ENCODE measurements at places on chromosomes 1 and 21. TPM values are rescaled to one million over a fixed set of nuclear protein-coding genes. Genes with fewer than 3 reads are reported as not detected.
A peak's percentile ranks its signal among the peaks of the same experiment; 100 is the strongest.

- H3K4me1 ChIP-seq = no peaks in the 10 kb centered on the region
- no peak overlapping the region for H3K27ac ChIP-seq
- no peak for DNase-seq
Measured at GRCh38 chr1:112457955-112458354, 50.8 kb upstream of the WNT2B start.

DNA sequence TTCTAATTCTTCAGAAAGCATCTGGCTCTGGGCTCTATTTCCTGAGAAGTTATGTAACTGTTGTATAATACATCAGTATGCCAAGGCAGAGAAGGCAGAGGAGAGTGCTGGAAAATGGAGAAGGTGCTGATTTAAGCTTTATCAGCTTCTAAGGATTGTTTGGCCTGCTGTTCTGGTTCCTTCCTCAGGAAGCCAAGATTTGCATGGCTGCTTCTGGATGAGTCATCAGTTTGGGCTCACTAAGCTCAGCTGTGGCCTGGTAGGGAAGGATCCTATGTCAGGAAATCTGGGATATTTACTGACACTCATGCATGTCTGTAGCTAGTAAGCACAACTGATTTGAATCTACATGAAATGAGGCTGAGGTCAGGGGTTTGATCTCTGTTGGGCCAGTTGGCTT is 73.2 kb upstream of the ADGRL4 start:
- H3K27ac ChIP-seq = no peak overlapping the region
- DNase-seq = no peak

- H3K36me3 ChIP-seq = no peaks in the 10 kb centered on the region
- H3K4me1 ChIP-seq = peaks cover 6% of the 10 kb centered on the region
- DNase-seq = no peak
- peak within 1 kb of the TSS; percentile 96 for H3K27ac ChIP-seq
- H3K4me3 ChIP-seq = peak within 1 kb of the TSS; percentile 81
Measured at GRCh38 chr1:15684042-15684461, at the start of gene PLEKHM2. Gene PLEKHM2, plus strand, starts transcription at chr1:15684320. Its CDS starts 239 bp downstream, at chr1:15684559.

DNA sequence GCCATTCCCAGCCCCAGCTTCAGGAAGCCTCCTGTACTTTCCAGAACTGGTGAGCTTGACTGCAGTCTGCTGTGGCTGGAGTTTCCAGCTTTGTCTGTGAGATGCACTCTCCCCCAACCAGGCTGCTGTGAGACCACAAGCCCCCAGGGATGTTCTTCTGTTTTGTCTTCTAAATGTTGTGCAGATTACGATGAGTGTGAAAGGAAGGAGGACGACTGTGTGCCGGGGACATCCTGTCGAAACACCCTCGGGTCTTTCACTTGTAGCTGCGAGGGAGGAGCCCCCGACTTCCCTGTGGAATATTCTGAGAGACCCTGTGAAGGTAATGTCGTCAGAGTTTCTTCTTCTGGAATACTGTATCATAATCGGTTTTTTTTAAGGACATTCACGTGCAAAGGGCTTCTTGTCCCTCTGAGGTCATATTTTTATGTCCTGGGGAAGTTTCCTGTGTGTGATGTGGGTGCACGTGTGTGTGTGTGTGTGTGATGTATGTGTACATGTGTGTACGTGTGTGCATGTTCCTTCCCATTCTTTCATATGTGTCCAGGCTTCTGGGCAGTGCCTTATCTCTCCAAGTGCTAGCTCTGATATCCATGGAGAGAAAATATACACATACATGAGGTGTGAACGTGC is 49.9 kb downstream of the UMODL1 start:
- H3K27me3 ChIP-seq = no peaks in the 10 kb centered on the region
- H3K27ac ChIP-seq = peak overlapping the region; percentile 78
- H3K4me3 ChIP-seq = no peak overlapping the region
- peaks cover 94% of the 10 kb centered on the region for H3K4me1 ChIP-seq
- H3K36me3 ChIP-seq = no peaks in the 10 kb centered on the region

DNA sequence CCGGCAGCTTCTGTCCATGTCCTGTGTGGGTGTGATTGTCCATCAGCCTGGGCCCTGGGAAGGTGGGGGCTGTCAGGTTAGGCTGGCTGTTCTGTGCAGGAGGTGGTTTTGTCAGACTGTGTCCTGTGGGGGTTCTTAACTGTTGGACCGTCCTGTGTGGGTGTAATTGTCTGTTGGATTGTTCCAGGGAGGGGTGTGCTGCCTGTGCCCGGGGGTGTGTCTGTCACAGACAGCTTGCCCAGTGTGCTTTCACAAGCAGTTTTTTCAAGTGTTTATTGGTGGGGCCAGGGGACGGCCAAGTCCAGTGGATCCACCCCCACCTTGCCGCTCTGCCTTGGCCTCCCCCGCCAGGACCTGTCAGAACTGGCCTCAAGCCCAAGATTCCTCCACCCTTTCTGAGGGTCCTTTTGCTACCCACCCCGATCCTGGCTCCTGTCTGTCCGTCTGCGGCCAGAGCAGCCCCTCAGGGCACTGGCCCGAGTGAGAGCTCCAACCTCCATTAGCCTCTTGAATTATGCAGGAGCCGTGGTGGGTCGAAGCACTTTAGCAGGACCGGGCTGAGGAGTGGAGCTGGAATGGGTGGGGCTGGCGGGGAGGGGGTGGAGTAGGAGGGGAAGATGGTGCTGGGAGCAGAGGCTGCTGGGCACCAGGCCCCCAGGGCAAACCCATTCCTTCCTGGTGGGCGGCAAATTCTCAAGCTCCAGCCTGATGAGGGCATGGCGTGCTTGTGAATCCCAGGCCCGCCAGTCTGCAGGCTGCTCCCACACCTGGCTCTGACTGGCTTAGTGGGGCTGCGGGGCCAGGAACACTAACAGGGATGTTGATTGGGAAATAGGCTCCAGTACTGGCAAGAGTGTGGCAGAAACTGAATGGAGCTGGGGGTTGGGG is 47.2 kb downstream of the PTPRF start:
- H3K36me3 ChIP-seq = no peaks in the 10 kb centered on the region
- H3K27me3 ChIP-seq = no peaks in the 10 kb centered on the region
- DNase-seq = no peak
- H3K4me3 ChIP-seq = no peak overlapping the region
- peaks cover 4% of the 10 kb centered on the region for H3K4me1 ChIP-seq
- H3K27ac ChIP-seq = no peak overlapping the region

GRCh38 chr1:115710859-115711624 is 57.5 kb downstream of the CASQ2 start:
- peak; percentile 81 for DNase-seq
- no peak overlapping the region for H3K27ac ChIP-seq
- H3K4me1 ChIP-seq = peaks cover 43% of the 10 kb centered on the region
- H3K4me3 ChIP-seq = no peak overlapping the region
- H3K27me3 ChIP-seq = no peaks in the 10 kb centered on the region

- no peaks in the 10 kb centered on the region for H3K36me3 ChIP-seq
- H3K27ac ChIP-seq = no peak overlapping the region
- no peak for DNase-seq
- peak overlapping the region; percentile 50 for H3K4me3 ChIP-seq
Measured at GRCh38 chr1:226100436-226101391, 38.2 kb downstream of the H3-3A start.

DNA sequence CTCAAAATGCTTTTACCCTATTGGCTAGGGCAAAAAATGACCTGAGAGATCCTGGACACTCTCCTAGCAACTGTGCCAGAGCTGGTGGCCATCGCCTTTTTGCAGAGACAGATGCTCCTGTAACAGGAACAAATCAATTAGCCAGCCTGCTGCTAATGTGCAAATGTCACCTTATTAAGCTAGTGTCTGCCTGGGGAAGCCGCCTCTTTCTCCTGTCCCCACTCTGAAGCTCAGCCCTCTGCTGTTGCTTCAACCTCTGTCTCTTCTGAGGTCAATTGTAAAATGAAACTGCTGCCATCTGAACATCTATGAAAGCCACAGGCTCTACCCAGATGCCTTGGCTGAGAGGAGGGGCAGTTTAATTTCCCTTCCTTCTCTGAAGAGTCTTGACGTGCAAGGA is 85.5 kb upstream of the CACNA1E start:
- H3K4me1 ChIP-seq = peaks cover 2% of the 10 kb centered on the region
- H3K36me3 ChIP-seq = no peaks in the 10 kb centered on the region
- no peak overlapping the region for H3K27ac ChIP-seq
- DNase-seq = no peak
- H3K27me3 ChIP-seq = no peaks in the 10 kb centered on the region

DNA sequence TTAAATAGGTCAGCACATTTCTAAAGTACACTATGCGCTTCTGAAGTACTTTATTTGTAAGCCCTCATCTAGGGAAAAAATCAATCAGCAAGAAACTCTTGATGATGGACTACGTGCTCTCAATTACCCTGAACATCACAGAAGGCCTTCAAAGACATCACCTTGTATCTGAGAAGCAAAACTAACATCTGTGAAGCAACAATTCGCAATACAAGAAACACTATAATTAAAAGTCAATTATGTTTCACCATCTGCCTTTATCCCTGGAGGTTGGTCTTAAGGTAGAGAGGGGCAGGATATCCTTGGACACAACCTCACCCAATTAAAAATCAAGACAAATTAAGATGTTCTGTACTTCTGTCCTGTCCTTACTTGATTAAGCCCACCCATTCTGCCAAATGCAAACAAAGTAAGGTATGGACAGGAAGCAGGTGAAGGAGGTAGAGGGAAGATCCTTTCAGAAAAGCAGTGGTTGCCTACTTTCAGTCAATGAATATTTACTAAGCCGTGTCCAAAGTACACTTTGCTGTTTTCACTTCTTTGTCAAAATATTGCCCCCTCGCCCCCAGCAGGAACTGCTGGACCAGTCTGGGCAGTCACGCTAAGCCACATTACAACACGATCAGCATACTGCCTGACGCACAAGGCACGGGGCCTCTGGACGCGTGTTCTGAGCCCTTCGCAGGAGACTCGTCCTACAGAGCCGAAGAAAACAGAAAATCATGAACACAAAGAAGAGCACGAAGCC is 887 bp downstream of the SLC19A2 start:
- H3K27ac ChIP-seq = peak overlapping the region; percentile 33
- DNase-seq = no peak
- peaks cover 13% of the 10 kb centered on the region for H3K4me1 ChIP-seq

DNA sequence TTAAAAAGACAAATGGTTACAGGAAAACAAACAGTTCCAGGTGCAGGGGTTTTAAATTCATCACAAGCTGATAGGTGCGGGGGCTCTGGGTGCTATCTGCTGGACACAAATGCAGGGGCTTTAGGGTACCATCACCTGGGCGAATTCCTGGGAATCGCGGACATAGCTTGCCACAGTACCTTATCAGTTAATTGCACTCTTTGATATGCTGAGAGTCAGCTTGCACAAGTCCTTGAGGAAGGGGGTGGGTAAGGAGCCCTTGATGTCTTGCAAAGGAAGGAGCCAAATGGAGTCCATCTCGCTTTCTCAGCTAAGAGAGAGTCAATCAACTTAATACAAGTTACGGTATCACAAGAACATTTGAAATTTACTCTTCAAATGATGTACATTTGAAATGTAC is 25.4 kb upstream of the TMEM54 start:
- peaks cover 8% of the 10 kb centered on the region for H3K4me1 ChIP-seq
- H3K4me3 ChIP-seq = no peak overlapping the region
- no peaks in the 10 kb centered on the region for H3K36me3 ChIP-seq
- peaks cover 61% of the 10 kb centered on the region for H3K27me3 ChIP-seq

DNA sequence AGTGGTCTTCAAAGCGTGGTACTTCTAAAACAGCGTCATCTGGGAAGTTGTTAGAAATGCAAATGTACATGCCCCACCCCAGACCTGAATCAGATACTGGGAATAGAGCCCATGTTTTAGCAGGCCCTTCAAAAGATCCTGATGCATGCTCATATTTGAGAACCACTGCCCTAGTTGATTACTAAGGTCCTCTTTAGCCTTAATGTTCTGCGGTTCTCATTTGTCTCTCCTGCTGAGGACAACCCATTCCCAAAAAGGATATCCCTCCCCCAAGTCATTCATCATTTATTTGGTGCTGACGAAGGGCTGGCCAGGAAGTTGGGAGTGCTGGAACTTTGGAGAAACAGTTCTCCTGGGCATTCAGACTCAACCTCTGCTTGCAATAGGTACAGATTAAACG is 92.4 kb upstream of the RALGPS2 start:
- no peaks in the 10 kb centered on the region for H3K36me3 ChIP-seq
- no peak overlapping the region for H3K4me3 ChIP-seq
- no peaks in the 10 kb centered on the region for H3K27me3 ChIP-seq
- no peak overlapping the region for H3K27ac ChIP-seq
- no peaks in the 10 kb centered on the region for H3K4me1 ChIP-seq
- no peak for DNase-seq

GRCh38 chr21:39085843-39086405 is 97.3 kb downstream of the PSMG1 start:
- DNase-seq = no peak
- peaks cover 3% of the 10 kb centered on the region for H3K4me1 ChIP-seq
- H3K36me3 ChIP-seq = no peaks in the 10 kb centered on the region
- H3K4me3 ChIP-seq = no peak overlapping the region
- no peak overlapping the region for H3K27ac ChIP-seq

DNA sequence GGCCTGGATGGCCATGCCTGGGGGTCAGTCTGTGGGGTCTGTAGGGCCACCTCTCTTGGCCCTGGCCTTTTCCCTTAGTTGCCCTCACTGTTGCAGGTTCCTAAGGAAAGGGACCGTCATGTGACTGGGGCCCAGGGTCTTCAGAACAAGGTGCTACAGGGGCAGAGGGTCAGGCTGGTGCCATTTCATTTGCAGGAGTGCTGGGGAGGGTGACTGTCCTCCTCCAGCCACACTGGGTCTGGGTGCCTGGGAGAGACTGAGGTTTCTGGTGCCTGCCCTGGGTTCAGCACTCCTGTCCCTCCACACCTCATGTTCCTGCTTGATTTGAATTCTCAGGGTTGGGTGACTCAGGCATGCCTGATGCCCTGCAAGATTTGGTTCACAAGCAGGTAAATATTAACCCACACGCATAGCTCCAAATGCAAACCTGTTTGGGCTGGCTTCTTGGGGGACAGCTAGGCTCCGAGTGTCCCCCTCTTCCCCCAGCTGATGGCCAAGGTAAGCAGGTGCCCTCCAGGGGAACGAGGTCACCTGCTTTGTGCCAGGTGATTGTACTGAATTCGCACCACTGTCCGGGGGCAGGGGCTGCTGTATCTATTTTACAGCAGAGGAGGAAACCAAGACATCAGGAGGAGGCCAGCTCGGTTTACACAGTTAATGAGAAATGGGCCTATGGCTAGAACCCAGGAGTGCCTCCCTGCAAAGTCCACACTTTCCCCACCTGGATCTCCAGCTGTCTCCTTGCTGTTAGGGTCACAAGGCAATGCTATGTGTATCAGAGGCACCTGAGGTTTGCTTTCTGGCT is 20.3 kb downstream of the ARHGEF10L start:
- no peak for DNase-seq
- no peaks in the 10 kb centered on the region for H3K27me3 ChIP-seq
- H3K4me1 ChIP-seq = no peaks in the 10 kb centered on the region
- no peak overlapping the region for H3K4me3 ChIP-seq
- no peaks in the 10 kb centered on the region for H3K36me3 ChIP-seq

GRCh38 chr1:33384040-33384812 is 46.7 kb downstream of the PHC2 start:
- H3K36me3 ChIP-seq = no peaks in the 10 kb centered on the region
- no peak overlapping the region for H3K27ac ChIP-seq
- H3K27me3 ChIP-seq = no peaks in the 10 kb centered on the region

GRCh38 chr1:116514708-116515525 is 55.9 kb downstream of the CD58 start:
- no peaks in the 10 kb centered on the region for H3K27me3 ChIP-seq
- H3K4me3 ChIP-seq = no peak overlapping the region
- H3K4me1 ChIP-seq = peaks cover 19% of the 10 kb centered on the region
- DNase-seq = peak; percentile 40
- H3K36me3 ChIP-seq = no peaks in the 10 kb centered on the region
- H3K27ac ChIP-seq = peak overlapping the region; percentile 66

Gene LYST
- total RNA-seq = 67.4 TPM

Gene SRRM1
- 23.5 TPM for total RNA-seq

Gene ACADM
- 76.5 TPM for total RNA-seq

Gene PLPP3
- total RNA-seq = 30.8 TPM

Gene LAX1
- 12.5 TPM for total RNA-seq

Gene SIM2
- total RNA-seq = not detected

Gene OXCT2
- total RNA-seq = 2.6 TPM

Gene FCRL5
- 0.80 TPM for total RNA-seq

Gene HMGCS2
- 1.5 TPM for total RNA-seq

Gene ASCL5
- not detected for total RNA-seq

Gene ATP6V1G3
- not detected for total RNA-seq

Gene RPL22
- total RNA-seq = 428 TPM

Measured in thymus (tissue), 14 donors.